ENCODE measurements at places on chromosomes 3 and 15.

DNA sequence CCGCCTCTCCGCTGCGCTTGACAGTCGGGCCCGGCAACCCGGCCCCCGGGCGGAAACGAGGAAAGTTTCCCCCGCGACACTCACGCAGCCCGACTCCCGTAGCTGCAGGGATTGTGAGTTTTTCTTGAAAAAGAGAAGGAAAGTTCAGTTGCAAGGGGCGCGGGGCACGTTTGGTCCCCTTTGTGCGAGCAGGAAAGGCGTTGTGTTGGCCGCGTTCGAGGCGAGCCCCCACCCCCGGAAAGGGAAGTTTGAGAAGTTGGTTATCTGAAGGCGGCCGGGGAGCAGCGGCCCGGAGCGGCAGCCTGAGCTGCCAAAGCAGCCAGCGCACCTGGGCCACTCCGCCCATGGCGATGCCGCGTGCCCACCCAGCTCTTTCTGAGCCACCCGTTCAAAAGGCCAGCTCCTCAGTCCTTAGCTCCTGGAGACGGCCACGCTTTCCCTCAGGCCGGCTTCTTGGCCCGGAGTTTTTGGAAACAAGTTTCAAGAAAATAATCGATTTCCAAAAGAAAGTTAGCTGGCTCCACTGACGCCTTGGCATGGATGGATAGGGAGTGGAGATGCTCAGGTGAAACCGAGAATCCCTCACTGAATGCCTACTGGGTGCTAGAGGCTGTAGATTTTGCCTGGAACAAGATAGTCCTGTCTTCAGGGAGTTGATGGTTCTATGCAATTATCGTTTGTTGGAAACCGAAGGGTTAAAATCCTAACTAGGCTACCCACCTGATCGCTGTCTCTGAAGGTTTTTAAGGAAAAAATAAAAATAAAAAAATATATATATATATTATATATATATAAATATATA lies 832 bp downstream of the TGFBR2 start:
- DNase-seq, result no peak

DNA sequence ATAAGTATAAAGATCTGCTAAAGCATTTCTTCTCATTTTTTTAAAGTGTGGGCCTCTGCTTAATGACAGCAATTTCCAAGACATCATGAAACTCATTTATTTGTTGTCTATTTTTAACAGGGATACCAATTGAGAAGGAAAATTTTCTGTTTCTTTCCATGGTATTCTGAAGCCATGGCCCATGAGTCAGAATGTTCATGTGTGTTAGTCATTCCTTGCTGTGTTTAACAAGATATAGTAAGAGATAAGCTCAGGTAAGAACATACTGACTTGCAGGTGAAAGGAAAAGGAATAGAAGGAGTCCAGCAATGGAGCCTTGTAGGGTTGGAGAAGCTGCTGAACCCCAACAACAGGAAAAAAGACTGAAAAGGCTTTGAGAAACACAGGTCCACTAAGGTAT lies 17.0 kb upstream of the ARID3B start:
- no peak for DNase-seq

DNA sequence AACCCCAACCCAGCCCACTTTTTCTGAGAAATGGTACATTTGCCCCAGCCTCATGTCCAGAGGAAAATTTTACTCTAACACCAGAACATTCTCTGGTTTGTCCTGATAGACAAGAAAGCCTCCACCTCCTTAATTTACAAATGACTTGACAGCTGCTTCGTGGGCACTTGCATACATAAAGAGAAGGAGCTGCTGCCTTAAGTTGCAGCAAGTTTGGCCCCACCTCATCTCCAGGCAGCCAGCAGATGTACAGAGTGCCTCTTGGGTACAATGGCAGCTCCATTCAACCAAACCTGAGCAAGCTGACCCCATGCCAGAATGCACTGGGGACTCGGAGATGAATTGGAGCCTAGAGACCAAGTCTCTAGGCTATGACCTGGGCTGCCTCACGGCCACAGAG lies 6.2 kb upstream of the H1-8 start:
- no peak for DNase-seq

GRCh38 chr15:81026836-81027599 lies 26.3 kb downstream of the TLNRD1 start:
- no peak for DNase-seq

- DNase-seq, result no peak
Observed at GRCh38 chr3:160486459-160486869, 36.9 kb upstream of the TRIM59 start.

DNA sequence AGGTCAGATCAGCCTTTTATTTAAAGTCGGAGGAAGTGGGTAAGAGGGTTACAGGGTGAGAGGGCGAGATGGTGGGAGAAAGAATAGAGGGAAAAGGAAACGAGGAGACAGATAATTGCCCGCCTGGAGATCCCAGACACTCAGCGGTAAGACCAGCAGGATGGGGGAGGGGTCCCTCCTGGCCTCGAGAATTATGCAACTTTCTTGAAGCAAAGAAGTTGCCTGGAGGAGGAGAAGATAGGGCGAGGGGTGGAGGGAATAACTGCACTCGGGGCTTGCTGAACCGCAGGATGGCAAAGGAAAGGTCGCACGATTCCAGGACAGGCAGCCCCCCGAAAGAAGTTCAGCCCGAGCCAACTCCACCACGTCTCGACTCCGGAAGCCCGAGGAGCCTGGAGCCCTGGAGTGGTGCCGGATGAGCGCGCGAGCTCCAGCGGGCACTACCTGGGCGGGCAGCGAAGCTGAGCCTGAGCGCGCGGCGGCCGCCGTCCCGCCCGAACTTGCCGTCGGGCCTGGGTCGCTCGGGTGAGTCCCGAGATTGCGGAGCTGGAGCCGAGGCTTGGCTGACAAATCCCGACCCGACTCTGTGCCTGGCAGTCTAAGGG lies 402 bp downstream of the WWTR1 start:
- peak; percentile 62 for DNase-seq

GRCh38 chr3:119457246-119457645 lies 6.2 kb downstream of the TMEM39A start:
- DNase-seq, result no peak

DNA sequence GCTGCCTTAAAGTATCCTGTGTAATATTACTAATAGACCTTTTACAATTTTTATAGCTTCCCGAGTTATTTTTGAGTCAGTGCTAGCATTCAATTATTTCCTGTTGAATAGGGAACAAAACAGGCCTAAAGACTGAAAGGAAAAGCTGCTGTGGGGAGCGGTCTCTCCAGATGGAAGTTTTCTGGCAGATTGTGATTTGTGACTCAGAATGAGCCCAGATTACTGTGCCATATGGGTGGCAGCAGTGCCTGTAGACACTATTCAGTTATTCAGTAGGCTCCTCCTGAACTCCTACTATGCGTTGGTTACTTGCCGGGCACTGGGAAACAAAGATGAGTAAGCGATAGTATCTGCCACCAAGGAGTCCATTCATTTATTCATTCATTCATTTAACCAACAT lies 211.8 kb downstream of the CHST2 start:
- no peak for DNase-seq
